ENCODE measurements at places on chromosomes 7 and 10.
A peak's percentile ranks its signal among the peaks of the same experiment; 100 is the strongest.

- no peak for DNase-seq
Measured at GRCh38 chr7:18230271-18230670, 202.6 kb upstream of the PRPS1L1 start.

GRCh38 chr7:13989126-13989948 lies at the start of gene ETV1:
Gene ETV1, minus strand, starts transcription at chr7:13989666. Its CDS starts 614 bp downstream, at chr7:13989052.
- peak; percentile 75 for DNase-seq

DNA sequence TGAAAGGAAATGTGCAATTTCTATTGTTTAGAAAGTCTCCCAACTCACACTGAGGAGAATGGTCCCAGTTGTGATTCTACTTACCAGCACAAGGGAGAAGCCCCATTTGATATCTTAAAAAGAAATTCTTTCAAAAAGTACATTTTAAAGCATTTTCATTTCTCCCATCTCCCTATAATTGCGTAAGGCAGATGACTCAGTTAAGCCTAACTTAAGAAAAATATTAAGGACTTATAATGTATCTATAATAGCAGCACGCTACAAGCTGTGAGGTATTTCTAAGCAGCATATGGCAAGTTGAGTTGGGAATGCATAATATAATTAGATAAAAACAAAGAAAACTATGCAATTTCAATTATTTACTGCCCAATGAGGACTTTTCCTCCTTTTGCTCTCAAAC lies 8.5 kb upstream of the NRCAM start:
- no peak for DNase-seq

GRCh38 chr7:53315981-53316380 lies 280.5 kb downstream of the POM121L12 start:
- no peak for DNase-seq

DNA sequence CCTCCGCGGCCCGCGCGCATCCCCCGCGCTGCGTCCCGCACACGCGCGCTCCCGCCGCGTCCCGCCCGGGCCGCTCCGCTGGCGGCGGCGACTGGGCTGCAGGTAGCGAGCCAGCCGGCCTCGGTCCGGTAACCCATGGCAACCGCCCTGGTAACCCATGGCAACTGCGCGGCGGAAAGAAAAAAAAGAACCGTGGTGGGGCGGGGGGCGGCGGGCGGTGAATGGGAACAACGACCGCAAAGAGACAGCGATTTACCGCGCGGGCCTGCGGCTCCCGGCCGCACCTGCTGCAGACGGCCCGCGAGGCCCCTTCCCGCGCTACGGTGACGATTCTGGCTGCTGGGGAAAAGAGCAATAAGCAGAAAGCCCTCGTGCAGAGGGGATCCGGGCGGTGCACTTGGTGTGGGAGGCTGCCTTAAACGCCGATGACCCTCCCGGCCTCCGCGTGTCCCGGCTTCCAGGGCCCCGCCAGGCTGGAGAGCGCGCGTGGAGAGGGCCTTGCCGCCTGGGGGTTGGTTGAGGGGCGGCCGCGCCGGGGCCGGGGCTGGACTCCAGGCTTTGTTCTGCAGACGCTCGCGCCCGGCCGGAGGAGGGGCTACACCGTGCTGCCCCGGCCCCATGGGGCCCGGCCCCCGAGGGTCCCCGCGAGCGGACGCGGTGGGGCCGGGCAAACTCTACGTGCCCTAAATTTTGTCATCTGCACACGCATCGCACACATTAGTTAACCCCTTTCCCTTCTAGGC lies 84.7 kb downstream of the SNX10 start:
- no peak for DNase-seq

GRCh38 chr7:50358041-50358705 lies 53.7 kb downstream of the IKZF1 start:
- no peak for DNase-seq

GRCh38 chr7:131843898-131844331 lies 287.5 kb upstream of the PODXL start:
- DNase-seq, result no peak

GRCh38 chr10:103843854-103844570 lies 11.4 kb downstream of the SH3PXD2A start:
- no peak for DNase-seq

DNA sequence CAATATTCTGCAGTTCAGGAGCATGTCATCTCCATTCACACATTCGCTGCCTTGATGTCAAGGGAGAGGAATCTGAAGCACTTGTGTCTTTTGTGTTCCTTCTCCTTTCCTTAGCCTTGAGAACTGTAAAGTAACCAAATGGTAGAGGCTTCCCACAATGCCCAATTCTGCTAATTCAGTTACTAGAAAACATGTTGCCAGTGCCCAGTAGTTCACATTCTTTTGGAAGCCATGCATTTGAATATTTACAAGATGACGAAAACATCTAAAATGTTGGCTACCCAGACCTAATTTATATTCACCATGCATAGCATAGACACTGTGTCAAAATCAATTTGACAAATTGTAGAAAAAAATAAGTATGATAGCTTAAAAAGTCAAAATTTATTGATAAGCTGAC lies 852.7 kb upstream of the PHF14 start:
- no peak for DNase-seq

DNA sequence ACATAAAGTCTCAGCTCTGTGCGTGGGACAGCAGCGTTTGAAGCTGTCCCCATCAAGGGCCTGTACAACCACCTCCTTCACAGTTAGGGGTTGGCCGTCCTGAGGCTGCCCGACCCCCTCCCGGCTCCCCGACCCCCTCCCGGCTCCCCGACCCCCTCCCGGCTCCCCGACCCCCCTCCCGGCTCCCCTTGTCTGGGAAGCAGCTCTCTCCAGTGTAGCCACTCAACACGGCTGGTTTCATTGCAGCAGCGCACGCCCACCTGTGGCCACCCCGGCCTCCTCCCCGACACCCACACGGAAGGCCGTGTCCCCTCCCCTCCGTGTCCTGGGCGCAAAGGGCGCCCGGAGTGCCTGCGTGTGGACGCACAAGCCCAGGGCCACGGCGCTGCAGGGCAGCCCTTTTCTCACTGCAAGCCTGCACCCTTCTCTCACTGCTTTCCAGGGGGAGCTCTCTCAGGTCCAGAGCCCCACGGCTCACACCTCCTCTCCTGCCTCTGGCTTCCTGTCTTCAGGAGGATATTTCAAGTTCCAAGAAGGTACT lies 20.9 kb upstream of the FAM20C start:
- DNase-seq, result no peak

DNA sequence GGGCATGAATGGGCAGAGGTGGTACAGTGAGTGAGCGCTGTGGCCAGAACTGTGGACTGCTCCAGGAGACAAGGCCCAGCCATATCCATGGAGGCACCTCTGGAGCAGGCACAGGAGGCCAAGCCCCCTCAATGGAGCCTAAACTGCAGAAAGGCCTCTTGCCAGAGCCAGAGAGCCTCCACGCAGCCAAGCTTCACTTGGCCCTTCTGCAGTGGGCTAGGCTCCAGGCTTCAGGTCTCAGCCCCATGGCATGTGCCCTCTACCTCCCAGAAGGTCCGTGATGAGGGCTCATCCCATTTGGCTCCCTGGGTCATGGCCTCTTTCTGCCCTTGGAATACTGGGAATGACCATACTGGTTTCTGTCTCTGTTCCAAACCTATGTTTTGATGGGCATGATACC lies 8.9 kb downstream of the PDE1C start:
- DNase-seq, result no peak

All from RWPE1 (cell line).